Progenitor cell of endocrine pancreas (in vitro differentiated cells): ENCODE measurements at places on chromosomes 7 and 10.

- no peak for DNase-seq
These were observed 20.4 kb downstream of the MAT1A start for GRCh38 chr10:80268938-80269588.

GRCh38 chr7:21948887-21949540 lies 3.3 kb upstream of the CDCA7L start:
- DNase-seq: no peak

- no peak for DNase-seq
These were observed 40.8 kb upstream of the CTBP2 start for GRCh38 chr10:125201108-125201524.

GRCh38 chr7:90654718-90655427 lies 58.8 kb downstream of the CDK14 start:
- DNase-seq: no peak

DNA sequence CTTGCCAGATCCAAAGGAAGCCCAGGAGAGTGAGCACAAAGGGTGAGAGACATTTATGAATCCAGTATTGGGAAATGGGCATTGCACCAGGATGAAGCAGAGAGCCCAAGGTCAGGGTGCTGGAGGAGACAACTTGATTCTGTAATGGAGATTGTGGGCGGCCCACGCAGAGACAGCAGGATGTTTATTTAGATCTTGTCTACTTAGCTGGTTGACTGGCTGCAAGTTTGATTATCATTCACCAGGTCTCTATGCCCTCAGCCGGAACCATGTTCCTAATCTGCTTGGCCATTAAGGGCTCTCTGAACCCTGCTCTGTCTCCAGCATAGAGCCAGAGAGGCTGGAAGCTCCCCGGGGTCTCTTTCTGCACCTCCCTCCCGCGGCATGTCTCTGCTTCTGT lies 188.7 kb downstream of the PLXNA4 start:
- no peak for DNase-seq
